Cardiac fibroblast (primary cell): ENCODE measurements at places on chromosomes 1 and 21.
A peak's percentile ranks its signal among the peaks of the same experiment; 100 is the strongest.

DNA sequence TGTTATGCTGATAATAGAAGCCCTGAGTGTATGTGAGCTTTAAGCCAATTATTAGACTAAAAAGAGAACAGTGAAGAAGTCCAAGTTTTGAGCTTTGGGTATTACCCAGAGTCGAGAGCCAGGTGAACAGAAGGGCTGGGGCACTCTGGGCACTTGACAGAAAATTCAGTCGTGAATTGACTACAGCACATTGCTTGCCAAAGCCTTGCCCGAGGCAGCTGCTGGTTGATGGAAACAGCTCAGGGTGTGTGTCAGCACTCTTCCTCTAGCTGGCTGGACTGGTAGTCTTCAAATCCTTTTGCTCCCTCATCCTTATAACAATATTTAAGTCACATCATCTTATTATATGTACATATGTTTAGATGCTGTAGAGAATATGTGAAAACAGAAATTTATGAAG is 21.3 kb downstream of the PDE4B start:
- peak; percentile 19 for DNase-seq

GRCh38 chr1:18132711-18133541 is 25.3 kb downstream of the IGSF21 start:
- DNase-seq: no peak

- peak; percentile 75 for DNase-seq
Measured at GRCh38 chr1:202283379-202283844, 58.3 kb downstream of the UBE2T start.

- no peak for DNase-seq
Measured at GRCh38 chr21:44779417-44780136, 22.0 kb downstream of the UBE2G2 start.

- DNase-seq: peak; percentile 19
Measured at GRCh38 chr1:154861607-154862094, 8.4 kb downstream of the KCNN3 start.

- DNase-seq: no peak
Measured at GRCh38 chr1:119551218-119551617, 44.2 kb downstream of the HSD3B1 start.

DNA sequence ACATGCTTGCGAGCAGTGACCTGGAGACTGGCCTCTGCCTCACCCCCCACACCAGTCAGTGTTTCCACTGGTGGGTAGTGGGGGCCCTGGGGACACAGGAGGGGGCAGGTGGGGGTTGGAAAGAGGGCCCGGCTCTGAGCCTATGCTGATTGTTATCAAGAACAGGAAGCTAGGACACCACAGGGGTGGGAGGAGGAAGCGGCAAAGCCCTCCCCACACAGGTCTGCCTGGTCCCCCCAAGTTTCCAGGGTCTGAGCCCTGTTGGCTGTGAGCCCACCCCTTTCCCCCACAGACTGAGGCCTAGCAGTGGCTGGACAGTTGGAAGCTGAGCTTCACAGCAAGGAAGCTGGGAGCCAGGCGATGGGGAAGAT is 1.6 kb upstream of the PTPN7 start:
- no peak for DNase-seq

GRCh38 chr1:61428146-61428545 is 296.8 kb downstream of the TM2D1 start:
- peak; percentile 36 for DNase-seq

GRCh38 chr1:151584780-151585179 is 27.1 kb upstream of the SNX27 start:
- no peak for DNase-seq

GRCh38 chr1:21451981-21452411 is 12.1 kb downstream of the NBPF3 start:
- no peak for DNase-seq

DNA sequence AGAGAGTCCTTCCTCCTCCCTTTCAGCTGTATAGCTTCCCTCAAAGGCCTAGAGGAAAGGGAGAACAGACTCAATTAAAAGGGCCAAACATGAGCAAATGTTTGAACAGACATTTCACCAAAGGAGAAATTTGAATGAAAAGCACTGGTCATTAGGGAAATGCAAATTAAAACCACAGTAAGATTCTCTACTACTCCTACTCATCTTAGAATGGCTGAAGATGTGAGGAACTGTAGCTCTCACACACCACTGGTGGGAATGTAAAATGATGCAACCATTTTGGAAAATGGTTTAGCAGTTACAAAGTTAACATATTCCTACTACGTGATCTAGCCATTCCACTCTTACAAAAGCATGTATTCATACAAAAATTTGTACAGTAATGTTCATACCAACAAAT is 253.0 kb upstream of the HOOK1 start:
- DNase-seq: no peak

- DNase-seq: no peak
Measured at GRCh38 chr1:215477632-215478031, 89.5 kb upstream of the KCTD3 start.

DNA sequence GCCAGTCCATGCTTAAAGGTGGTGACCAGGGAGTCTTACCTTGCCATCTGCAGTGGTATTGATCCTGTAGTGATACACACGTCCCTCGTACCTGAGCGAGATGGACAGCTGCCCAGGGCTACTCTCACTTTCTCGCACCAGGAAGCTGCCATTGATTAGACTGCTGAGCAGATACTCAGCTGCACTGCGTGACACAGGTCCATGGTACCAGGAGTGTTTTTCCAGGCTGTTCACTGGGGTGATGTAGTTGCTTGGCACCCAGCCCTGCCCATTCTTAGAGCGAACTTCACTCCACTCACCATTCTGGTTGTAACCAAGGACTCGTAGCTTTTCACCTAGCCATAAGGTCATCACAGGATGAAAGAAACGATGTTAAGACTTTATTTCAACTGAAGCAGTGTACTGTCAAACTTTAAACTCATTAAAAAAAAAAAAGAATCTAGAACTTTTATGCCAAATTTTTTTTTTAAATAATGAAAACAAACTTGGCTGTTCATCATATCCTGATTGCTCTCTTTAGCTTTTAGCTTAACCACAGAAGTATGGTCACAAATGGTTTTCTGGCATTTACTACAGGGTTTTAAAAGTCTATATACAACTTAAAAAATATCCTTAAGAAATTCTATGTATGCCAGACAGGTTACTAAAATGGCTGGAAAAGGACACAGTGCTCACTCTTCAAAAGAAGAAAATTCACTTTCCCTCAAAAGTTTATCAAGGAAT is 44.6 kb downstream of the TOR3A start:
- DNase-seq: peak; percentile 29

DNA sequence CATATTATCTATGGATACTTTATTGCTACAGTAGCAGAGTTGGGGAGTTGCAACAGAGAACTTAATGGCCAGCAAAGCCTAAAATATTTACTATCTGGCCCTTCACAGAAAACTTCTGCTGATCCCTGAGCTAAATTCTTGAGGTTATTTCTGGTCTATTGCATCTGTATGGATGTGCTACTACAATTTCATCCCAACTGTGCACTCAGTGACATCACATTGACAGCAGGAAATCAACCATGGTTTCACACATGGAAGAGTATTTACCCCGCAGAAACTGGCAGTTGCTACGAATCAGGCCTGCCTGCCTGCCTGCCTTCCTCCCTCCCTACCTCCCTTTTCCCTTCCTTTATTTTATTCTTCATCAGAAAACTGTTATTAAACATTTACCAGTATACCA is 12.1 kb downstream of the CLCA2 start:
- no peak for DNase-seq

- no peak for DNase-seq
Measured at GRCh38 chr1:5819391-5820025, 172.7 kb downstream of the NPHP4 start.

DNA sequence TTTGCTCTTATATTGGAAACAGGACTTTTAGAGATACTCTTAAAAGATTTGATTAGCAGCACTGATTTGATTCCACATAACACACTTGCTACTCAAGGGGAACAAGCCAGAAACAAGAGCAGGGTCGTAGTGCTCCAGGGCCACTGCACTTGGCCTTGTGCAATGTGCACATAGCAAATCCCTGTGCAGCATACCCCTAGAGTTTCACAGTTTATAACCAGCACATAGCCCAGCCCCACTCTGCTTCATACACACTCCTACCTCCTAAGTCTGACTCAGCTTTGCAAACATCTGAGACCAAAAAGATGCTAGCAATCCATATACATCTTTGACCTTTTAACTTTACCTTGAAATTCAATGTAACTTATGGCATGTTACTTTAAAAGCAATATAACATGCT is 157.6 kb downstream of the VAV3 start:
- DNase-seq: no peak

- no peak for DNase-seq
Measured at GRCh38 chr1:185514311-185514710, 197.3 kb upstream of the IVNS1ABP start.

DNA sequence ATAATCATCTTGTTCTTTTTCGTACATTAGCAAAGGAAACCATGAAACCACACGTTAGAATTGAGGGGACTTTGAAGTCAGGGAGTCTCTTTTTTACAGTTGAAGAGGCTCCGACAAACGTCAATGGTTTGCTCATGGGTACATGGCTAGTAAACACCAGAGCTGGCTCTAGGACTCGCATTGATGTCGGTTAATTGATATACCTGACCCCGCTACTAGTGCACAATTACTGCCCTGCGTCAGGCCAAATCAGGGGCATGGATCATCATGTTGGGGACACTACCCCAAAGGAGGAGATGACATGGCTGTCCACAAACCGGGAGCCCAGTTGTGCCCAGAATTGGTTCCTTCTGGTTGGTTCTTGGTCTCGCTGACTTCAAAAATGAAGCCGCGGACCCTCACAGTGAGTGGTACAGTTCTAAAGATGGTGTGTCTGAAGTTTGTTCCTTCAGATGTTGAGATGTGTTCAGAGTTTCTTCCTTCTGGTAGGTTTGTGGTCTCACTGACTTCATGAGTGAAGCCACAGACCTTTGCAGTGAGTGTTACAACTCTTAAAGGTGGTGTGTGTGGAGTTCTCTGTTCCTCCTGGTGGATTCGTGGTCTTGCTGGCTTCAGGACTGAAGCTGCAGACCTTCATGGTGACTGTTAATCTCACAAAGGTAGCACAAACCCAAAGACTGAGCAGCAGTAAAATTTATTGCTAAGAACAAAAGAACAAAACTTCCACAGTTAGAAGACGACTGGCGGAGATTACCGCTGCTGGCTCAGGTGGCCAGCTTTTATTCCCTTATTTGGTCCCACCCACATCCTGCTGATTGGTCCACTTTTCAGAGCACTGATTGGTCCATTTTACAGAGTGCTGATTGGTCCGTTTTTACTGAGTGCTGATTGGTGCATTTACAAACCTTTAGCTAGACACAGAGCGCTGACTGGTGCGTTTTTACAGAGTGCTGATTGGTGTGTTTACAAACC is 126.9 kb upstream of the ERRFI1 start:
- DNase-seq: no peak

- DNase-seq: no peak
Measured at GRCh38 chr21:39430457-39430856, 15.1 kb downstream of the LCA5L start.

- DNase-seq: peak; percentile 57
Measured at GRCh38 chr1:53734650-53735211, 4.2 kb downstream of the GLIS1 start.

- DNase-seq: peak; percentile 23
Measured at GRCh38 chr1:220217383-220217988, 54.8 kb downstream of the RAB3GAP2 start.

DNA sequence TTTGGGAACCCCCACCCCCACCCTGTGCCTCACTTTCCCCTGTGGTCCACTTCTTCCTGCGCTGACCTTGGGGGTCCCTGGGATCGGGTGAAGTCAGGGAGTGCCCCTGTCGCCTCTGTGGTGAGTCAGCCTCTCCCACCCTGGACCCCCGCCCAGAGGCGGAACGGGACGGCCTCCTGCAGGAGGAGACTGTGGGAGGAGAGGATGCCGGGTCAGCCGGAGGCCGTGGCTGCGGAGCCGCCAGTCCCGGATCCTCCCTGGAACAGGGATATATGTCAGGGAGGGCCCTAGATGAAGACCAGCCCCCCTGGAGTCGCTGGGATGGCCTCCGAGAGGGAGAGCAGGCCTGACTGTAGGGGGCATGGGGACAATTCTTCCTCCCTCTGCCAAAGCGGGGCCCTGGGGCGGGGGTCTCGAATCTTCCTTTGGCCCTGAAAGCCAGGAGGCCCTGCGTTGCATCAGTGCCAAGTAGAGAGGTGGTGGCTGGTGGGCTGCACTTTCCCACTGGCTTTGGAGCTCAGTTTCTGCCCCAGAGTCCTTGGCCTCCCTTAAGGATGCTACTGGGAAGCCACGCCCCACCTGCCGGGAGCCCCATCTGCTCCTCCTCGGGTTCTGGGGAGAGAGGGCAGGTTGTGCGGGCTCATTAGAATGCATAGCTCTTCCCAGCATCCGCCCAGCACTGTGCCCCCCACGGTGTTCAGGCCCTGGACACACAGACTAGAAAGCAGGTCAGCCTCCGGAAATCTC is 930 bp downstream of the ARHGEF10L start:
- DNase-seq: peak; percentile 62

- no peak for DNase-seq
Measured at GRCh38 chr1:90074566-90074965, 79.7 kb downstream of the ZNF326 start.

DNA sequence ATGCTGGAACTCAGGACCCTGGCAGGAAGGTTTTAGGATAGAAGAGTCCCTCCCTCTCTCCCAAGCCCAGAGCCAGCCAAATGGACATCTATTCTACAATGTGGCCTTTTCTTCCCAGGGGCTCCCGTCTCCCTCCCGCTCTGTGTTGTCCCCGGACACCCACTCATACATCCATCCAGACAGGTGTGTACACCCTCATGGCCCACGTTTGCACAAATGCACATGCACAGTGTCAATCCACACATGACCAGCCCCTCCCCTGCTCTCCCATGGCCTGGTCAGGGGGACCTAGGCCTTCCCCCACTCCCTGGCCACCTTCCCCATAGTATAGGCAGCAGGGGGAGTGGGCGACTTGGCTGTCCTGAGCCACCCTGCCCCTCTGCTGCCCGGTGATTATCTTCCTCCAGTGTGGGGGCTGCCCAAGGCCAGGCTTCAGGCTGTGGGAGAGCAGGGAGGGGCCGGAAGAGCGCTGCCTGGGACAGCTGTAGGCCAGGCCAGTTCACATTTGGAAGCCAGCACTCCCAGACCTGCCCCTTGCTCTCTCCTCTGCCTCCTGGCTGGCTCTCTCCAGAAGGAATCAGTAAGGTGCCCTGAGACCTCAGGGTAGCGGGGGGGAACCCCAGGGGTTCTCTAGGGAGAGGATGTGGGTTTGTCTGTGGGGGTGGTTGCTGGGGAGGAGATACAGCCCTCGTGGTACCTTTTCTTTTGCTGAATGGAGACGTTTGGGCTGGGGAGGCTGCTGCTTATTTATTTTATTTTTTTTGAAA is 4.1 kb upstream of the PTPN7 start:
- DNase-seq: no peak

DNA sequence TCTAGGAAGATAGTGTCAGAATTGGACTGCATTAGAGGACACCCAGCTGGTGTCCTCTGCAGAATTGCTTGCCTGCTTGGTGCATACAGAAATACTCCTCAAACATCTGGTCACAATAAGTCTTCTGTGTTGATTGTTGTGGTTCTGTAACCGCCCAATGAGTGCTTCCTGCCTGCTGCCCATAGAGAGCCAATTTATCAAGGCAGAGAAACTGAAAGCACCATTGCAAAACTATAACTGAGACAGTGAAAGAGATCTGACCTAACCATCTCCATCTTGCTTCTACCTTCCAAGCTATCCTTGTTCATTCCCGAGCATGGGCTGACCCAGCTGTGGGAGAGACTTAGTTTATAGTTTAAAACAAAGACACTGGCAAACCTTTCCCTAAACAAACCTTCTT is 462.4 kb upstream of the RGS18 start:
- DNase-seq: no peak
